ENCODE measurements at places on chromosomes 6 and 20. TPM values are rescaled to one million over a fixed set of nuclear protein-coding genes. Genes with fewer than 3 reads are reported as not detected.

Gene GJE1
- not detected for total RNA-seq

Gene ADGB
- not detected for total RNA-seq

Gene NOTCH4
- total RNA-seq: 1.7 TPM

Gene MPIG6B
- total RNA-seq: not detected

Gene ANKRD66
- not detected for total RNA-seq

Gene SLC12A5
- 2.4 TPM for total RNA-seq

Gene NKX2-4
- total RNA-seq: not detected

Gene SPTLC3
- total RNA-seq: 16.3 TPM

DNA sequence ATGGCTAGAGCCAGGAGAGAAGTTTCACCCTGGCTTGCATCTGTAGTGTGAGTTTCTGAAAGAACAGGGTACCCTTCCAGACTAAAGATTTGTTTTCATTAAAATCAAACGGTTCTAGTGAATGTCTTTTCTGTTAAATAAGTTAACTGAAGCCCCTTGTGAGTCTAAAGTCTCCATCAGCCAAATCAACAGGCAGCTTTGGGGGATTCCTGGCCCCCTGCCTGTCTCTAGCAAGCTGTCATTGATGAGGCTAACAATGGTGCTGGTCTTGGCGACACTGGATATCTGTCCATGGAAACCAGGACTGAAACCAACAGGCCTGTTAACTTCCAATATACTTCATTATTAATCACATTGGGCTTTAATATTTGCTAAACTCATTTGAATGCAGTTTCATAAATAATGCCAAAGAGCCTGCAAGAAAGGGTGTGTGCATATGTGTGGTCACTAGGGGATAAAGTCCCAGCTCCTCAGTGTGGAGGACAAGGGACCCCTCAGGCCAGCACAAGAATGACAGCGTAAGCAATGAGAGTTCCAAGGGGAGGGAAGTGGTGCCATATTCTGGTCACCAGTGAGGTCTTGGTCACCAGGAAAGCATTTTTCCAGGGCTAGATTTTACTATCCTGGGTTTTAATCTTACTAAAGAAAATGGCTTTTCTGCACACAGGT is 9.1 kb upstream of the RNF182 start:
- DNase-seq: no peak

DNA sequence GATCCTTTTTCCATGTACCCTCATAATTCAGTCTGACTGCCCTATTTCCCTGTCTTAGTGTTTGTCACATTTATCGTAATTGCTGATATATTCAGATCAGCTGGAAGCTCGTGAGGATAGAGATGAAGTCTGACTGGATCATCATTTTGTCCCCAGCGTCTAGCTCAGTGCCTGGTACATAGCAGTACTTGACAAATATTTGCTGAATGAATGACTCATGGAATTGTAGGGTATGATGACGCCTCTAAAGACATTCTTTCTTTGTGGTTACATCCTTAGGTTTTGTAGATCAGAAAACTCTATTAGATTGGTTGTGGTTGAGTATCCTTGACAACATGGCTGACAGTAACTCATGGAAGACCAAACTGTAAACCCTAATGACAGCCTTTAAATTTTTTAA is 68.9 kb downstream of the MTHFD1L start:
- DNase-seq: peak; percentile 77

- peak; percentile 94 for DNase-seq
These were observed 39.5 kb upstream of the VAPB start for GRCh38 chr20:58349570-58349969.

GRCh38 chr6:129908356-129908755 is 47.2 kb upstream of the TMEM244 start:
- DNase-seq: no peak

DNA sequence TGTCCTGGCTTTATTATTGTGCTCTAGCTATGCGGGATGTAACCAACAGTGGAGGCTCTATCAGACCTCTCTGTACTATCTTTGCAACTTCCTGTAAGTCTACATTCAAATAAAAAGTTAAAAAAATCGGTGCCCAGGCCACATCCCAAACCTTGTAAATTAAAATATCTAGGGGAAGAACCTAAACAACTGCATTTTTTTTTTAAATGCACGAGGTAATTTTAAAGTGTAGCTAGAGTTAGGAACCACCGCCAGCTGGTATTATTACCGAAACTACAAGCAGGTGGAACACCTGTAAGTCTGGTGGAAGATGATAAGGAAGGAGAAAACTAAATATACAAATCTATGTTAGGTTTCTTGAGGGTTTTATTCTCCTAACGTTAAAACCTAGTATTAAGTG is 34.5 kb upstream of the ID4 start:
- no peak for DNase-seq

- DNase-seq: no peak
These were observed 1.3 kb upstream of the MTFR2 start for GRCh38 chr6:136251394-136251793.

DNA sequence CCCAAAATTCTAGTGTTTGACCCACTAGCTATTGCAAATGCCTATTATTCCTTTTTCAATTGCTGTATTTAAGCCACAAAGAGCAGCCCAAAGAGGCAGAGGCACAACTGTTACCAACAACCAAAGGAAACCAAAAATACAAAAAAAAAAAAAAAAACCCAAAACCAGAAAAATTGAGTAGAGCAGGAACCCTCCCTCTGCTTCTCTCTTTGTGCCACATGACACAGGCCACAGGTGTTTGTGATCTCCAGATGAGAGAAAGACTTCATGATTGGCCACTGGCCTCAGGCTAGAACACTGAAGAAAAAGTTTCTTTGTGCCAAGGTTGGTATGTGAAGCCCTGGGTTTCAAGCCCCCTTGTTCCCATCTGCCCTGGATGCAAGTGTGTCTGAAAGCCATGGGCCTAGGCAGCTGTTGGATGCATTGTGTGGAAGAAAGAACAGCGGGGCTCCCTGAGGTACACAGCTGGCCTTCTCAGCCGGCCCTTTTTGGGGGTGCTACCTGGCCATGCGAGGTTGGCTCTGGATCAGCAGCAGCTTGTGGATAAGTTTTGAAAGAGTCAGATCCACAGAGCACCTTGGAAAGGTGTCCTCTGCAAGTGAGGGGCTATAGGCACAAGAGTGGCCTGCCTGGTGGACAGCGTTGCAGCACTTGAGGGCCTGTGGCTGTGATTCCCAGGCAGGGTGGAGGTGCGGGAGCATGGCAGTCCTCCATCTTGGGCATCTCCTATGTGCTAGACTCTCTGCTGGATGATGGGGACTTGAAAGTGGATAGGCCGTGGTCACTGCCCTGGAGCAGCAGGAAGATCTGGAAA is 204.5 kb downstream of the ZDHHC14 start:
- no peak for DNase-seq

GRCh38 chr6:119339941-119340456 is 9.6 kb downstream of the MAN1A1 start:
- no peak for DNase-seq

- DNase-seq: no peak
These were observed 56.5 kb upstream of the FUT9 start for GRCh38 chr6:95959261-95959660.

DNA sequence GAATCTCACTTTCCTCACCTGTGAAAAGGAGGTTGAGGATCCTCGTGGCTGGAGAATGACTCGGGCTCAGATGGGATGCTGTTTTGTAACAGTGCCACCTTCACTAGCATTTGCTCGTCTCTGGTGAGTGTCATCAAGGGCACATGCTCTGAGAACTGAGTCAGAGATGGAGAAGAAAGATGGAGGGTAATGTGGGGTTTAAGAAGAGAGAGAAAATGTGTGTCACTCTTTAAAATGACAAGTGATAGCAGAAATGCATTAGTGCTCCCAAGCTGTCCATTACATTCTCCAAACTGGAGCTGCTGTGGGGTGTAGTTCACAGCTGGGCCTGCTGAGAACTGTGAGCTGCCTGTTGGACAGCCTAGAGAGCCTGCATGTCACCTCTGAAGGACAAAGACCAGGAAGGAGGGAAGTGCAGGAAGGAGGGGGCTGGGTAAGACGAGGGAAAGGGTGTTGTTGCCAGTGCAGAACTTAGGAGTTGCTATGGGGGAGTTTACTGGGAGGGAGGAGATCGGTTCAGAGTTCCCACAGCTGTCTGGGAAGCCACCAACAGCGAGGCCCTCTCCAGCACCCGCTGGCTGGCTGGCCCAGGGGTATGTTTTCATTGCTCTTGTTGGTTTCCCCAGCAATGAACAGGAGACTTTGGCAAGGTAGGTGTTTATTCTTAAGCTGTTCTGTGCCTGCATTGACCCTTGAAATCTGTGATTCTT is 19.8 kb downstream of the GMPR start:
- peak; percentile 3 for DNase-seq

DNA sequence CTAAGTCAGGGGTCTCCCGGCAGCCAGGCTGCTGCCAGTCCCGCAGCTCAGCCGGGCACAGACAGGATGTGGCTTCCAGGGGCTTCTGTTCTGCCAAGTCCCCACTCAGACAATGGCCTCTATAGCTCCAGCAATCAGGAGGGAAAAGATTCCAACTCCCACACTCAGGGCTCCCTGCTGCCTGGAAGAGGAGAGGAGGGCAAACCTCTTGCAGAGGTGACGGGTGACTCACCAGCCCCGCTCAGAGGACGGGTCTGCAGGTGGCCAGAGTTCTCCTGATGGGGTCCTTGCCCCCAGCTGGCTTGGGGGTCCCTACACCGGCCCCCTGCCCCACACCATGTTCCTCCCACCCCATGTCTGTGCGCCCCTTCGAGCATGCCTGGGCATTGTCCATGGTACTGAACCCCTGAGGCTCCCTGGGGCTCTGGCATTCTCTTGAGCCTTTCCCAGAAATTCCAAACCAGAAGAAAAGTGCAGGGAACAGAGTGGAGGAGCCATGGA is 32.6 kb downstream of the NTSR1 start:
- DNase-seq: peak; percentile 42

GRCh38 chr6:3393836-3394202 is 63.0 kb downstream of the SLC22A23 start:
- no peak for DNase-seq

DNA sequence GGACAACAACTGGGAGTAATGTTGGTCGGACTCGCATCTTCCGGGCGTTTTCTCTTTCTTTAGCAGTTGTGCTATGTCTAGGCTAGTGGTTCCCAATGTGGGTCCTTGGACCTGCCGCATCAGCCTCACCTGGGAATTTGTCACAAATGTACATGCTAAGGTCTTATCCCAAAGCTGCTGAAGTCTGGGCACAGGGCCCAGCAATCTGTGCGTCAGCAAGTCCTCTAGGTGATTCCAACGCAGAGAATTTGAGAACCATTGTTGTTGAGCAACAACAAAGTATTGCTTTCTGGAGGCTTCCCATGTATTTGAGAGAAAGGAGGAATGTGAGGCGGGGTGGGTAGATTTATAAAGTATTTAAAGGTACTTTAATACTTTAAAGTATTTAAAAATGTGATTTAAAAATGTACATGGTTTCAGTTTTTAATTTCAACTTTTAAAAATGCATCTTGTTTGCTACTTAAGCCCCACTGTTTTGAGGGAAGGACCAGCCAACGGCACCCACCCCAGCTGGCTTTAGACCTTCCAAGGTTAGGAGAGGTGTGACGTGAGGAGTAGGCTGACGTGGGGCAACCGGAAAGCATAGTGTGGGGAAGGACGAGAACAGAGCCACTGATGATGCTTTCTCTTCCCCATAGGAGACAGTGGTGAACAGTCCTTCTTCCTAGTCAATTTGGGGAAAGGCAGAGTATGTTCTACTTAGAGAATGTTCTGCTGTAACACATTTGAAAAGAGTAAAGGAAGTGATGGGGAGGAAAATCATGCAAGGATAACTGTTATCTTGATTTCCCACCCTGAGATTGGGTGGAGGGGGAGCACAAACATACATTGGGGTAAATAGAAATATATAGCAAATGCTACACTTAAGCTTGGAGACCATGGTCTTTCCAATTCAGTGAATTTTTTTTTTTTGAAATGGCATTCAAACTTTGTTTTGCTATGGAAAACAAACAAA is 4.3 kb downstream of the UST start:
- DNase-seq: no peak

- DNase-seq: peak; percentile 92
These were observed 291.8 kb downstream of the BMP7 start for GRCh38 chr20:56974499-56975250.

DNA sequence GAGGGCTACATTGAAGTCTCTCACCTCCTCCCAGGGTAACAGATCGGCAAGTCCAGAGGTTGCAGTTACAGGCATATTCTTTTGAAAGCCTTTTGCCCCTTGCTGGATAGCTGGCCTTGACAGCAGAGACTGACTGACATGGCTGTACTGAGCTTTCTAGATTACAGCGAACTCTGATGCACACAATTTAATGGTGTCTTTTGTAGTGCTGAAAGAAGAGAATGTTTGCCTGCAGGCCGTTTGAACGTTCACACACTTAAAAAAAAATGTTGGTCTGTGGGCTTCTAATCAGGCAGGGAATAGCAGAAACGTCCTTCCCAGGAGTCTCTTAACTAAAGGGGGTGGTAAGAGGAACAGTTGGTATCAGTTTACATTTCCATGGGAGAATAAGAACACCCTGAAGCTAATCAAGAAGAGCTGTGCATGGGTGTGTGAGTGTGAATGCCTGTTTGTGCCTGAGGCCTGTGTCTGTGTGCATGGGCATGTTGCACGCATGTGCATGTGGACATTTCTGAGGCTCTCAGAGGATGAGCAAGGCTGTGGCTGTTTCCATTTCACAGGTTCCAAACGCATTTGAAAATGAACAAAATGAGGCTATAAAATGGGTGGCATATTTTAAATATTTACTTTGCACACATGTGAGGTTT is 213.9 kb upstream of the SSTR4 start:
- peak; percentile 15 for DNase-seq

DNA sequence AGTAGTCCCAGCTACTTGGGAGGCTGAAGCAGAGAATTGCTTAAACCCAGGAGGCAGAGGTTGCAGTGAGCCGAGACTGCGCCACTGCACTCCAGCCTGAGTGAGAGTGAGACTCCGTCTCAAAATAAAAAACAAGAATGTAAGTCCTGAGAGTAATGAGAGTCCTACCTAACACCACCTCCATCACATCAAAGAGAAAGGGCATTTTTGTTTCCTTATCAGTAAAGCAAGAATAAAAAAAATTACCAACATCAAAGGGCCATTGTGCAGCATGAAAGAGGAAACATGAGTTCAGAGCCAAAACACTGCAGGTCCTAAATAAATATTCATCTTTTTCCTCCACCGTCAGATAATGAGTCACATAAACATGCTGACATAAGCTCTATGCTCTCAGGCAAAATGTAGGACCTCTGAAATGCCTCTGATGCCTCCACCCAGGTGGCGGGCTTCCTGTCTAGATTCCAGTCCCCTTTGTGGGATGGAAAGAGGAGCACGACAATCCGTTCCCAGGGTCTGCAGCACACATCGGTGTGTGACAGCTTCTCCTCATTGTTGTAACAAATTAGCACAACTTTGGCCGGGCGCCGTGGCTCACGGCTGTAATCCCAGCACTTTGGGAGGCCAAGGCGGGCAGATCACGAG is 7.2 kb downstream of the ATP9A start:
- DNase-seq: peak; percentile 86

- no peak for DNase-seq
These were observed 14.0 kb upstream of the FAM50B start for GRCh38 chr6:3835055-3835731.

GRCh38 chr6:68158256-68158655 is 476.8 kb upstream of the ADGRB3 start:
- no peak for DNase-seq

- no peak for DNase-seq
These were observed 293.4 kb upstream of the SPTLC3 start for GRCh38 chr20:12715371-12715770.

Measured in PC-3 (cell line).